Mesangial cell (primary cell): ENCODE measurements at places on chromosomes 1 and 21. TPM values are rescaled to one million over a fixed set of nuclear protein-coding genes. Genes with fewer than 3 reads are reported as not detected.

The ZNF593OS gene
- 0.13 TPM in 1 of 2 replicates, not detected in the other for total RNA-seq

The IGSF9 gene
- total RNA-seq = 0.16 and 0.76 TPM in 2 replicates

The UMODL1 gene
- not detected in 2 replicates for total RNA-seq

The GJB4 gene
- total RNA-seq = 0.13 and 0.16 TPM in 2 replicates

The C1QA gene
- total RNA-seq = not detected in 2 replicates

The RBBP5 gene
- 8.1 and 11.2 TPM in 2 replicates for total RNA-seq

The CYYR1 gene
- total RNA-seq = 1.5 and 1.9 TPM in 2 replicates

The RNASEL gene
- 2.6 and 4.1 TPM in 2 replicates for total RNA-seq

The HSF2BP gene
- 1.1 and 1.3 TPM in 2 replicates for total RNA-seq

The KRTAP11-1 gene
- total RNA-seq = not detected in 2 replicates

The TMEM39B gene
- 8.8 and 9.0 TPM in 2 replicates for total RNA-seq

The BSND gene
- total RNA-seq = not detected in 2 replicates

The OR2M5 gene
- not detected in 2 replicates for total RNA-seq

The HUNK gene
- total RNA-seq = 0.13 and 0.16 TPM in 2 replicates

The PPIAL4G gene
- not detected in 2 replicates for total RNA-seq

The THEM5 gene
- not detected in 2 replicates for total RNA-seq

The LCE1D gene
- total RNA-seq = not detected in 2 replicates

The NEK2 gene
- 1.3 and 35.8 TPM in 2 replicates for total RNA-seq

The HSPG2 gene
- total RNA-seq = 146 and 507 TPM in 2 replicates

The FAM72B gene
- 1.6 and 4.1 TPM in 2 replicates for total RNA-seq

The SH3BGR gene
- 0.65 and 2.7 TPM in 2 replicates for total RNA-seq

The MCOLN2 gene
- 0.49 and 1.3 TPM in 2 replicates for total RNA-seq

The IL10 gene
- 0.63 TPM in 1 of 2 replicates, not detected in the other for total RNA-seq

The ADAMTS5 gene
- total RNA-seq = 3.4 and 18.6 TPM in 2 replicates

The VSIG8 gene
- not detected in 2 replicates for total RNA-seq

The PRPF38A gene
- total RNA-seq = 8.2 and 14.7 TPM in 2 replicates

The CFAP74 gene
- under 0.01 TPM in 1 of 2 replicates, not detected in the other for total RNA-seq

The FAM151A gene
- total RNA-seq = not detected in 2 replicates

The SFN gene
- total RNA-seq = 21.7 and 44.3 TPM in 2 replicates

The NBPF10 gene
- 0.65 and 1.8 TPM in 2 replicates for total RNA-seq

The NTMT2 gene
- total RNA-seq = not detected in 2 replicates

The LRRIQ3 gene
- 0.16 and 0.63 TPM in 2 replicates for total RNA-seq

The ANGPTL1 gene
- total RNA-seq = not detected in 2 replicates
